ENCODE measurements at places on chromosomes 7 and 10.
A peak's percentile ranks its signal among the peaks of the same experiment; 100 is the strongest.

- no peak for DNase-seq
Measured at GRCh38 chr10:97684866-97685394, 2.1 kb downstream of the AVPI1 start.

- DNase-seq, result no peak
Measured at GRCh38 chr10:117936566-117936965, 110.2 kb downstream of the RAB11FIP2 start.

- no peak for DNase-seq
Measured at GRCh38 chr7:101553771-101554445, 75.2 kb downstream of the MYL10 start.

DNA sequence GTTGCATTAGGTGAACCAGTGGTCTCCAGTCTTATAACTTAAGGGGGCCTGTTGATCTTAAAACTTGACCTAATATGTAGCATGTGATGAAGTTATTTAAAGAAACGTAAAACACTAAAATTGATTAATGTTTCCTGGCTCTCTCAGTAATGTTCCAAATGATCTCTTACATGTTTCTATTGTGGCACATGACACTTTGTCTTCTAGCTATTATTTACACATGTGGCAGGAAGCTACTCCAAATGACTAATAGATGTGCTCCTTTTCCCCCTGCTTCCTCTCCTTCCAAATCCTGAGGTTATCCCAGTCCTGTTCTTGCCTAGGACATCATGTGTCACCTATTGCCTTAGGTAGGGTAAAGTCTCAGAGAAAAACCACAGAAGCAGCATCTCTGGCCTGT, 89.4 kb downstream of the FAS start:
- no peak for DNase-seq

DNA sequence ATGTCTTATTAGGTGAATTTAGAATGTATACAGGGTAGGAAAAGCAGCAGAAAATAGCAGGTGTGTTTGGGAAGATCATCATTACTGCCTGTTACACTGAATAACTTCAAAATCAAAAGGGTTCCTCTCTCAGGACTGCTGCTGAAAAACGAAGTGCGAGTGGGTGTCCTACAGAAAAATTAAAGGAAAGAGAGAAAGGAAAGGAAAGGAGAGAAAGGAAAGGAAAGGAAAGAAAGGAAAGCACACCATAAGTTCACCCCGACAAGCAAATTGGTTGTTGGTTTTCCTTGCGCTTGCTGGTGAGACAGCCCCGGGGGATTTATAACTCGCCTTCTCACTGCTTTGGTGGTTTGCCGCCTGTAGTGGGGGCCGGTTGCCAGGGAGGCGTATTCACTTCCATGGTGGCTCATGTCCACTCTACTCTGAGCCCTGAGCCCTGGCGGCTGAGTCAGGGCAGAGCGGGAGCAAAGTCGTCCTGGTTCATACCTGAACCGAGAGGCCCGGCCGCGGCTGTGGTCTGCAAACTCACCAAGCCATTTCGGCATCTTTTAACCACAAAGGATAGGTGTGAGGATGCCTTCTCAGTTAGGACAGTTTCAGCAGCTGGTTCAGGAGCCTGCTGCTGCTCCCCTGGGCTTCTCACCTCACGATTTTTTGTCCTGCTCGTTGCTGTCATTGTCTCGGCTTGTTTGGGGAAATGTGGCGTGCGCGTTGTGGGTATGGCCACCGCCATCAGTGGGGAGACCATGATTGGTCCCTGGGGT, 26.1 kb downstream of the INPP5A start:
- no peak for DNase-seq

- no peak for DNase-seq
Measured at GRCh38 chr10:25972631-25973030, 38.6 kb downstream of the MYO3A start.

- no peak for DNase-seq
Measured at GRCh38 chr10:59692113-59692512, 17.5 kb downstream of the SLC16A9 start.

DNA sequence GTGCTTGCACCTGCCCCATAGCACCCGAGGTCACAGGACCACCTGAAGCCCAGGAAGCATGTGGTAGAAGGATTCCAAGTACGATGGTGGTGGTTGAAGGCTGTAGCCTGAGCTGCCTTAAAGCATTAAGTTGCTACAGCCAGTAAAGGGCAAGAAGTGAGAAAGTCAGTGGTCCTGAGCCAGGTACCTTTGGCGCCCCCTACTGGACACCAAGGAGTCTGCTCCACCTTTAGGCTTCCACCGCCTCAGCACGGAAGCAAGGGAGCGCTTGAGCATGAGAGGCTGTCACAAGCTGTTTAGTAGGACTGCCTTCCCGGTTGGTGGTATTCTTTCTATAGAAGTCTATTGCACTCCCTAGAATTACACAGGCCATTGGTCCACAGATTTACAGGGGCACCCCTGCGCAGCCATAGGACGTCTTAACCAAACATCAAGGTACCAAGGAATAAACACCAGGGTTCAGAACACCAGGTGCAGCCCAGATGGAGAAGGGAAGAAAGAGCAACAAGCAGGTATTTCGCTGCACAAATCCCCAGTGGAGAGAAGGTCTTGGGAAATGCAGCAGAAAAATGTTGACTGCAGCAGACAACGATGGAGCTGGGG, 2.2 kb downstream of the CRTAC1 start:
- peak; percentile 74 for DNase-seq

DNA sequence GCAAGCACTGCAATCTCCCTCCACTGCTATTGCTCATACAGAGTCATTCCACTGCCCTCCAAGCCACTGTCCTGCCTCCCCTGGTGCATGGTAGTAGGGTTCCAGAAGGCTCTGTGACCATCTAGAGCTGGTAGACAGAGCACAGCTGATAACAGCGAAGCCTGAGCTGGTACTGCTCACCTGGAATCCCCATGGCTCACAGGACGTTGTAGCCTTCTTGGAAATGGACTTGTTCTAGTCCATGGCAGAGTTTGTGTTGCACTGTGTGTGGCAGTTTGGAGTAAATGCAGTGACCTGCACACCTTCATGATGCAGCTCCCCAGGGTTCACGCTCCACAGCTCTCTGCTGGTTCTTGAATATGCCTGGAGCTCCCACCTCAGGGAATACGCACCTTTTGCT, 67.0 kb downstream of the ITGA8 start:
- no peak for DNase-seq

DNA sequence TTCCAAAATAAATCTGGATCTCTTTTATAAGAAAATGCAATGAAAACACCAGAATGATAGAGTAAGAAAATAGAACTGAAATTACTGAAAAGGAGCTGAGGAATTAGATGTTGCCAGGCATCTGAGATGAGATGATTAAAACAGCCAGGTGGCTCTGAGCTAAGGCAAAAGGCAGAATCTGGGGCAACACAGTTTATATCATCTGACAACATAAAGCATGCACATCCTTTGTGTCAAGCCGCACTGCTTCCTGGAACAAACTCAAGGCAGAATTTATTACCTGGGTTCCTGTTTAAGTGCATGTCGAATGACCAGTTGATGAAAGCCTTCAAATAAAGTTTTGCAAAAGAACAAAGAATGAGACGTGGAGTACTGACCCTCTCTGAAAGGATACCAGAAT, 247.0 kb downstream of the SNX10 start:
- DNase-seq, result peak; percentile 77

- DNase-seq, result no peak
Measured at GRCh38 chr10:80448209-80448942, 5.7 kb upstream of the TSPAN14 start.

DNA sequence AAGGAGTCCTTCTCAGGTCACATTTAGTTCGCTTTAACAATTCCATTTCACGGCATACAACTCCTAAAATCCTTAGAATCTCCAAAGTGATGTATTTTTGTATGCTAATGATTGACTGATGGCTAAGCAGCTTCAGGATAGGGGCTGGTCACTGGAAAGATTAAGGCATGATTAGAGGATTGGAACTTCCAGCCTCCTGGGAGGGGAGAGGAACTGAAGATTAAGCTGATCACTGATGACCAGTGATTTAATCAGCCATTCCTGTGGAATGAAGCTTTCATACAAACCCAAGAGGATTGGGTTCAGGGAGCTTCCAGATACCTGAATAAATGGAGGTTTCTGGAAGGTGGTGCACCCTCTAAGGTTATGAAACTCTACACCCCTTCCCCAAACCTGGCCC, 123.9 kb upstream of the CDK13 start:
- no peak for DNase-seq

GRCh38 chr7:1906988-1907745, 237.1 kb downstream of the ELFN1 start:
- no peak for DNase-seq

GRCh38 chr10:943334-944033, 12.0 kb upstream of the LARP4B start:
- no peak for DNase-seq

DNA sequence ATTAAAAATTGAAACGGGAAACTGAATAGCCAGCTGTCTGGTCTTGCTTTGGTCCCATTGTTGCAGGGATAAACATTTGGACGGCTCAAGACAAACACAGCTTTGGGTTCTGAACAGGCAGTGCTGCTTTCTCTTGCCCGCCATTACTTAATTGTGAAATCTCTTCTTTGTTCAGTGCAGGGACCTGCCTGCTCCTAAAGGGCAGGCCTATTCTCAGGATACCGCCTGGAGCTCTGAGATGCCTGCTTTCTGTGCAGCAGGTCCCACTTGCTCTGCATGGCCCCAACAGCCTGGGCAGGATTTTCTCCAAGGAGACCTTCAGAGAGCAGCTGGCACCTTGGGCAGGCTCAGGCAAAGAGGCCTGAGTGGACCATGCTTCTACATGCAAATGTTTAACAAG, 237.6 kb downstream of the KCNMA1 start:
- DNase-seq, result peak; percentile 60

DNA sequence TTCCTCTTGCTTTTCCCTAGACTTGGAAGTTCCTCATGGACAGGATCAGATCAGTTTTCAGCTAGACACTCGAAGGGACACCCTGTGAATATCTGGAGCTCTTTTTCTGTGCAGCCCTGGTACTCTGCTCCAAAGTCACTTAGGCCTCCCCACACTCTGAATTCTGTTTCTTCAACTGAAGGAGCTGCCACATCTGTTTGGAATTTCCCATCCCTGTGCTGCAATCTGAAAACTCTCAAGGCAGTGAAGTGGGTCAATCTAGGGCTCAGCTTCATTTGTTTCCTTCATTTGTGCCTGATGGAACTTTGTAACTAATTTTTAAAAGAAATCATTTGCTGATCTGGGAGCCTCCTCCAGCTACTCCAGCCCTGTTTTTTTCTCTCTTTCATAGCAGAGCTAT, 9.6 kb downstream of the EPC1 start:
- no peak for DNase-seq

GRCh38 chr7:42460933-42461332, 223.9 kb upstream of the GLI3 start:
- DNase-seq, result no peak

- no peak for DNase-seq
Measured at GRCh38 chr10:77670817-77671443, 33.3 kb upstream of the KCNMA1 start.

- DNase-seq, result no peak
Measured at GRCh38 chr10:110425684-110426293, 71.9 kb upstream of the DUSP5 start.

GRCh38 chr10:26870766-26871165, 10.0 kb upstream of the ABI1 start:
- no peak for DNase-seq

GRCh38 chr10:110637558-110638053, 6.5 kb upstream of the RBM20 start:
- DNase-seq, result no peak

- DNase-seq, result no peak
Measured at GRCh38 chr7:2166625-2167280, 66.0 kb downstream of the MAD1L1 start.

DNA sequence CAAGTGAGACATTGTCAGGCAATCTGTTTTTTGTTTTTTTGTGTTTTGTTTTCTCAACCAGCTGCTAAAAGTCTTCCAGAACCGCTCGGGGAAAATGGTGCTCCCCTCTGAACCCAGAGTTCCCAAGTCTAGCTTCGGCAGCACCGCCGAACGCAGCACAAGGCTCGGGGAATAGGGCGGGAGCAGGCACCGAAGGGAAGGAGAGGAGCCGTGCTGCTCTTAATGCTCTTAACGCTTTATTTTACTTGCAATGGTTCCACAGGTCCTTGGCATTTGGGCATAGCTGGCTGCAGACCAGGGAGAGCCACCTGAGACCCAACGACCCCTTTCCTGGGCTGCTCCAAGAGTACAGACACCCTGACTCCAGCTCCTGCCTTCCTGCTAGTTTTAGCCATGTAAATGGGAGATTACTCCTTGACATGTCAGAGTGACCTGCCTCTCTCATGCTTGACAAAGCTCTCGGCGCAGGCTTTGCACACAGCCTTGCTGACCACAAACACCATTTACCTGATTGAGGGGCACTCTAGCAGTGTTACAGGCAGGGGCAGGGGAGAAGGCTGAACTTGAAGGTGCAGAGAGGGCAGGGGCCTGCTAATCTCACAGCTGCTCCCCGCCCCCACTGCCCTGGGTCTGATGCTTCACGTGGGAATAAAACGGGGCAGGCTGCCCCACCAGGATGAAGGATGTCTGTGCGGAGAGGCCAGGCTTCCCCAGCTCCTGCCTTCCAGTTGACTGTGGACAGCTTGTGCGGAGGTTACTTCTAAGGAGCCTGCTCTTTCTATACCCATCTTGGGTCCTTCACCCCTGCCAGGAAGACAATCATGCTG, 58.6 kb upstream of the EFCAB10 start:
- peak; percentile 79 for DNase-seq

GRCh38 chr7:107632492-107632865, 28.1 kb upstream of the SLC26A4 start:
- DNase-seq, result no peak

DNA sequence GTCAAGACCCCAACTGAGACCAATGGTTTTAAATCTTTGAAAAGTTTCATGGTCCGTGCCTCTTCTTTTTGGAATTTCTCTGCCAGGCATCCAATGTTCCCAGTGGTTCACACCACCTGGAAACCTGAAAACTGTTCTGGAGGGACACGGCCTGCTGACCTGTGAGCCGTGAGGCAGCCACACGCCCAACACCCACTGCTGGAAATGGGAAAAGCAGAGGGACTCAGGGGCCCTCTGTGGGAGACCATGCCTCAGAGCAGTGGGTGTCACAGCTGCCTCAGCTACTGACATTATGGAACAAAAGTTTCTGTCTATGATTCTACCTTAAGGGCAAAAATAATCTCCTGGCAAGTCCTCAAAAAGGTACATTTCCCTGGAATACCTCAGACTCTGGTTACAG, 70.4 kb upstream of the VIPR2 start:
- no peak for DNase-seq

- DNase-seq, result no peak
Measured at GRCh38 chr10:93221521-93221920, 147.8 kb downstream of the CYP26A1 start.

Data from NCI-H1417 (cell line).